AML-193 (cell line): ENCODE measurements at places on chromosomes 4 and X.

GRCh38 chr4:139689093-139689722, 23.6 kb downstream of the MGST2 start:
- no peak for DNase-seq

GRCh38 chr4:99067617-99068016, 21.0 kb downstream of the ADH5 start:
- DNase-seq = no peak

DNA sequence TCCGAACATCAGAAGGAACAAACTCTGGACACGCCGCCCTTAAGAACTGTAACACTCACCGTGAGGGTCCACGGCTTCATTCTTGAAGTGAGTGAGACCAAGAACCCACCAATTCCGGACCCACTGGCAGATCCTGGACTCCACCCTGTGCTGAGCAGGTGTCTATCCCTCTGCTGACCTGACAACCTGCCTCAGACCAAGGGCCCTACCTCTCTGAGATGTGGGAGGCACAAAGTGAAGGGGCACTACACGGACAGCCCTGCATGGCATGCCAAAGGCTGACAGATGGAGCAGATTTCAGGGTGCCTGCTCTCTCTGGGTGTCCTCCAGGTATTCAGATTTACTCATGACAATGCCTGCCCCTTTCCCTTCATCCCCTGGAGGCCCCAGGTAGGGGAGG, 14.0 kb upstream of the HSFX1 start:
- no peak for DNase-seq

DNA sequence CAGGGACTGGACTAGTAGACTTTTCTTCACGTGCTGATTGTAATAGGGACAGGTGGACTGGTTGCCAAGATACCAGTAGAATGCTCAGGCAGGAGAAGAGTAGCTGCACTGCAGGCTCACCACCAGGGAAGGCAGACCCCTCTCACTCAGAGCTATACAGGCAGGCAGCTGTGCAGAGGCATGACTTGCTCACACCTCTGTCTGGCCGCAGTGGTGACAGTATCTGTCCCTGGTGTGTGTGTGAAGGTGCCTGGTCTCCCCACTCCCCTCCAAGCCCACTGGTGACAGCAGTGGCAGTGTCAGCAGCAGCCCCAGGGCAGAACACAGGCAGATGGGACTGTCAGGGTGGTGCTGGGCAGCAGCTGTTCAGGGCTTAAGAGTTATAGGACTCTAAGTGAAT, 140.7 kb downstream of the RPS6KA6 start:
- no peak for DNase-seq

DNA sequence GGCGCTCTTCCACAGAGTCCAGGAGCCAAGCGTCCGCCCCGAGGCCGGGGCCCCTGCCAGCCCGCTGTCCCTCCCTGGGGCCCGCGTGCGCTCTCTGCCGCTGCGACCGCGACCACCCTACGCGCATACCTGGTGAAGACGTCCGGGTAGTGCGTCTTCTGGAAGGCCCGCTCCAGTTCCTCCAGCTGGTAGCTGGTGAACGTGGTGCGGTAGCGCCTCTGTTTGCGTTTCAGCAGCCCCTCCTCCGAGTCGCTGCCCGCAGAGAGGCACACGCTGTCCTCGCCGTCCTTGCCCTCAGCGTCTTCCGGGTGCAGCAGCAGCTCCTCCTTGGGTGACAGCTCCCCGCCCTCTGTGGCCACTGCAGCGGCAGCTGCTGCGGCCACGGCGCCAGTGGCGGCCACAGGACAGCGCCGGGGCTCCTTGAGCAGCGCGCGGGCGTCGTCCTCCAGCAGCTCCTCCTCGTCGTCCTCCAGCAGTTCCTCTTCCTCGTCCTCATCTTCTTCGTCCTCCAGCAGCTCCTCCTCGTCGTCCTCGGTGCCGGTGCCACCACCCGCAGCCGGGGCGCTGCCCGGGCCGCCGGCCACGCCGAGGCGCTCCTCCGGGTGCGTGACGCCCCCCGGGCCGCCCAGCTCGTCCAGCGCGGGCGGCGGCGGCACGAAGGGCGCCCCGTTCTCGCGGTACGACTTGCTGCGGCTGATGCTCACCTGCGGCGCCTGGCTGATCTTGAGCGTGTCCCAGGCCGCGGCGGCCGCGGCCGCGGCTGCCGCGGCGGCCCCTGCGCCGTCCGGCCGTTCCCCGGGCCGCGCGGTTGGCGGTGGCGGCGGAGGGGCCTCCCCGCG, 2.8 kb downstream of the ARX start:
- DNase-seq = peak; percentile 50
